ENCODE measurements at places on chromosomes 13 and 19. TPM values are rescaled to one million over a fixed set of nuclear protein-coding genes. Genes with fewer than 3 reads are reported as not detected.

Gene HPN
- total RNA-seq = not detected

DNA sequence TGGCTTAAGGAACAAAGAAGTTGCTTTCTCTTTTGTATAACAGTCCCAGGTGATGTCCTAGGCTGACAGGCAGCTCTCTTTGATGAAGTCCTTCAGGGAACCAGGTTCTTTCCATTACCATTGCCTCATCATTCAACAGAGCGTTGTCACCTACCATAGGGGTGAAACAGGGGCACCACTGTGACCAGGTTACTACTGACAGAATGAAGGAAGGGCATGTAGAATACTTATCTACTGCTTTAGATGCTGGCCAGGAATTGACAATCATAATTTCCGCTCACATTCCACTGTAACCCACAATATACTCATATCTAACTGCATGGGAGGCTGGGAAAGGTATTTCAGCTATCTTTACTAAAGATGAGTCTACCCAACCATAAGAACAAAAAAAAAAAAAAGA, 148.0 kb upstream of the FNDC3A start:
- no peak for DNase-seq

DNA sequence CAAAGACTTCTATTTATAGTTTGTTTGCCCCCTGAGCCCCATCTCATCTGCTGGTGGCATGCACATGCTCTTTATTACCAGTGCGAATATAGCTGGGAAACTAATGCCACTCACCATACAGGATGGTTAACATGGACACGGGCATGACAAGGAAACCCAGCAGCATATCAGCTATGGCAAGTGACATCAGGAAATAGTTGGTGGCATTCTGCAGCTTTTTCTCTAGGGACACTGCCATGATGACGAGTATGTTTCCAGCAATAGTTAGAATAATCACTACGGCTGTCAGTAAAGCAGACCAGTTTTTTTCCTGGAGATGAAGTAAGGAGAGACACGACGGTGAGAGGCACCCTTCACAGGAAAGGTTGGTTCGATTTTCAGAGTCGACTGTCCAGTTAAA, 1.5 kb downstream of the HTR2A start:
- no peak for DNase-seq

DNA sequence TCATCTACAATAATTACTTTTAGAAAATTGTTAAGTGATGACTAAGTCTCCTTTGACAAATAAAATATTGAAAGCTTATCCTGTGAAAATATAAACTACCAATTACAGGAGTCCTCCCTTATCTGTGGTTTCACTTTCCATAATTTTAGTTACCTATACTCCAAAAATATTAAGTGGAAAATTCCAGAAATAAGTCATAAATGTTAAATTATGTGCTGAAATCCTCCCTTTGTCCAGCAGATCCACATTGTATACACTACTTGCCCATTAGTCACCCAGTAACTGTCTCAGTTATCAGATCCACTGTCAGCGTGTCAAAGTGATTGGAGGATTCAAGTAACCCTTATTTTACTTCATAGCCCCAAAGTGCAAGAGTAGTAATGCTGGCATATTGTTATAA, 98.1 kb downstream of the SERP2 start:
- DNase-seq = peak; percentile 59

GRCh38 chr13:113280126-113280525, 16.9 kb upstream of the LAMP1 start:
- no peak for DNase-seq
